Astrocyte (in vitro differentiated cells and primary cell): ENCODE measurements at places on chromosomes 13 and 19. TPM values are rescaled to one million over a fixed set of nuclear protein-coding genes. Genes with fewer than 3 reads are reported as not detected.

- no peaks in the 10 kb centered on the region for H3K4me1 ChIP-seq
- no peak overlapping the region for H3K4me3 ChIP-seq
- H3K36me3 ChIP-seq, result no peaks in the 10 kb centered on the region
- H3K27me3 ChIP-seq, result no peaks in the 10 kb centered on the region
- no peak overlapping the region for H3K27ac ChIP-seq
Observed at GRCh38 chr19:7497292-7497691, 8.5 kb upstream of the PEX11G start.

GRCh38 chr13:98997011-98997730, 19.3 kb upstream of the DOCK9 start:
- peaks cover 12% of the 10 kb centered on the region for H3K4me1 ChIP-seq
- H3K27me3 ChIP-seq, result no peaks in the 10 kb centered on the region
- H3K4me3 ChIP-seq, result no peak overlapping the region
- H3K27ac ChIP-seq, result no peak overlapping the region
- no peak for DNase-seq
- H3K36me3 ChIP-seq, result no peaks in the 10 kb centered on the region

DNA sequence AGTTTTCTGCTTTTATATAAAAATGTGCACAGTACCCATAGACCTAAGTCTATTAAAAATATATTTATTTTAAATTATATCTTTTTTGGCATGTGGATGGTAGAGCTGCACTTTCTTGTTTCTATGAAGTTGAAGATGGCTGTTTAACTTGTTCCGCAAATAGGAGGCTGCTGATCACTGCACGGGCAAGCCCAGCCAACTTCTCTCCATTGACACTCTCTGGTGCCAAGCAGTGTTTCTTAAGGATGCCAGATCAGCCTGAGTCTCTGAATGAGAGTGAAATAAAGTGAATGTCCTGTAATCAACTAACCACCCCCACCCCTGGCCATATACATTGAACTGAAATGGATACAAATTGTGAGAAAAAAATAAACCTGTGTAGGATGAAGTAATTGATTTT, 202.9 kb upstream of the KLHL1 start:
- no peak overlapping the region for H3K27ac ChIP-seq
- no peak overlapping the region for H3K4me3 ChIP-seq
- H3K4me1 ChIP-seq, result no peaks in the 10 kb centered on the region

DNA sequence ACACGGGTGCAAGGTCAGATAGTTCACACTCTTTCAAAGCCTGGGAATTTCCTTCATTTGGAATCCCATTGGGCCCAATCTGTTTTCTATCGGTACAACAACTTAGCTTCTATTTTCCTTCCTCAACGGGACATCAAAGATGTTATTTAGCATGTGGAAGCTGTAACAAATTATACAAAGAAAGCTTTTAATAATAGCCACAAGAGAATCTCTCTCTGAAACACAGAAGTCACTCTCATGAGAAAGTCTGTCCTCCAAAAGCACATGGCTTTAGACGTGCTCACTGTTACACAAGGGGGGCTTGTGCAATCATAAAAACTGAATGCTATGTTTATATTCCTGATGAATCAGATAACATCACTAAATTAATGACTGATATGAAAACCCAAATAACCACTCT, 28.9 kb upstream of the CYSLTR2 start:
- peaks cover 18% of the 10 kb centered on the region for H3K4me1 ChIP-seq
- H3K4me3 ChIP-seq, result no peak overlapping the region
- no peak for DNase-seq
- no peaks in the 10 kb centered on the region for H3K36me3 ChIP-seq
- no peaks in the 10 kb centered on the region for H3K27me3 ChIP-seq

- DNase-seq, result no peak
- H3K27ac ChIP-seq, result no peak overlapping the region
- peaks cover 5% of the 10 kb centered on the region for H3K4me1 ChIP-seq
- no peaks in the 10 kb centered on the region for H3K27me3 ChIP-seq
Observed at GRCh38 chr19:13101590-13102415, 855 bp downstream of the LYL1 start.

DNA sequence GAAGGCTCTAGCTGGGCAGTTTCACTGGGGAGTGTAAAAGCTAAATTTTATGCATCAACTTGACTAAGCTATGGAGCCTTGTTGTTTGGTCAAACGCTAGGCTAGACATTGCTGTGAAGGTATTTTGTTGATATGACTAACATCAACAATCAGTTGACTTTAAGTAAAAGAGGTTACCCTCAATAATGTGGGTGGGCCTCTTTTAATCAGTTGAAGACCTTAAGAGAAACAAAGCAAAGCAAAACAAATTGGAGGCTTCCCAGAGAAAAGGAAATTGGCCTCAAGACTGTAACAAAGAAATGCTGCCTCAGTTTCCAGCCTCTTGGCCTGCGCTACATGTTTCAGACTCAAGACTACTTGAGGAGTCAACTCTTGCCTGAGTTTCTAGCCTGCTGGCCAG, 50.0 kb upstream of the TSC22D1 start:
- no peaks in the 10 kb centered on the region for H3K36me3 ChIP-seq
- H3K27me3 ChIP-seq, result no peaks in the 10 kb centered on the region
- DNase-seq, result no peak
- peaks cover 3% of the 10 kb centered on the region for H3K4me1 ChIP-seq
- H3K27ac ChIP-seq, result no peak overlapping the region
- H3K4me3 ChIP-seq, result no peak overlapping the region

DNA sequence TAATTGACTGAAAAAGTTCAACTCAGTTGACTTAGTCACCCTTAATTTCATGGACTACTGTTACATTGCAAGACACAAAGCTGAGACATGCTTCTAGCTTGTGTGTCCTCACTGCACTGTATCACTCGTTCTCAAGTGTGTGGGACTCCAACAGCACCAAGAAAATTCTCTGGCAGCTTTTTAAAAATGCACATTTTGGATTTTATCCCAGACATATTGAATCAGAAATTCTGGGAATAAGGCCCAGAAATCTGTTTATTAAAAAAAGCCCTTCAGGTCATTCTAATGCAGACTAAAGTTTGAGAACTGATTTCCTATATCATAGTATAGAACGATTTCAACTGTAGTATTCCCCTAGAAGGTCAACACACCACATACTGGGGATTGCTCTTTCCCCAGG, 1485.3 kb downstream of the PCDH9 start:
- H3K27ac ChIP-seq, result no peak overlapping the region
- no peak overlapping the region for H3K4me3 ChIP-seq
- H3K27me3 ChIP-seq, result no peaks in the 10 kb centered on the region
- peak; percentile 62 for DNase-seq

- DNase-seq, result no peak
- H3K27me3 ChIP-seq, result no peaks in the 10 kb centered on the region
- H3K36me3 ChIP-seq, result no peaks in the 10 kb centered on the region
Observed at GRCh38 chr13:111602874-111603273, 282.4 kb downstream of the TEX29 start.

DNA sequence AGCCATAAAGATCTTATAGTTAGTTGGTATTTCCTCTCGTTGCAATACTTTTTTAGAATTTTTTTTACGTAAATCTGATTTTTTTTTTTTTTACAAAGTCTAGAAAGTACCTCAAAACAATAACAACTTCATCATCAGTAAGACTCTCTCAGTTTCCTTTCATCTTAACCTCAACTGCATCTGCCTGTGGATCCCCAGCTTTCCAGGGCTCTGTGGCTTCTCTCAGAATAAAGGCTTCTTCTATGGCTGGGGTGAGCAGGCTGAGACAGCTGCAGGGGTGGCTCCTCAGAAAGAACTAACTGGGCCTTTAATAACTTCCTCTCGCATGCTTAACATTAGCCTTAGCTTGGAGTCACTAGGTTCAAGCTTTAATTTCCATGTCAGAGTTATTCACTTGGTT, 4.2 kb downstream of the ZNF506 start:
- peaks cover 10% of the 10 kb centered on the region for H3K36me3 ChIP-seq
- H3K4me1 ChIP-seq, result no peaks in the 10 kb centered on the region
- no peak for DNase-seq
- no peak overlapping the region for H3K27ac ChIP-seq
- H3K4me3 ChIP-seq, result no peak overlapping the region
- H3K27me3 ChIP-seq, result no peaks in the 10 kb centered on the region

DNA sequence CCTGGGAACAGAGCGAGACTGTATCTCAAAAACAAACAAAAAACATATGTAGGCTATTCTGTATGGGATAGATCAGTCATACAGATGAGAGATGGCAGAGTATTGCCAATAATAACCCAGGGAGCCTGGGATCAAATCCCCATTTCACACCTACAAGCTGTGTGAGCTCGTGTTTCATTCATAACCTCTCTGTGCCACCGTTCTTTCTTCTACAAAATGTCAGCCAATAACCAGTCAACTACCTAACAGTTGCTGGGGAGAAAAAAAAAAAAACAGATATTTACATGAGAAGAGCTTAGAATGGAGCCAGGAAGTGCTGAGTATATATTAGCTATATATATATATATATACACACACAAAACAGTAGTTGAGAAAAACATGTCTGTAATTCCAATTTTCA, 6.5 kb upstream of the IFNL2 start:
- H3K27ac ChIP-seq, result no peak overlapping the region
- H3K36me3 ChIP-seq, result no peaks in the 10 kb centered on the region
- H3K4me3 ChIP-seq, result no peak overlapping the region
- H3K4me1 ChIP-seq, result no peaks in the 10 kb centered on the region

- peaks cover 10% of the 10 kb centered on the region for H3K4me1 ChIP-seq
- DNase-seq, result peak; percentile 13
- H3K4me3 ChIP-seq, result no peak overlapping the region
Observed at GRCh38 chr19:33437821-33438671, 64.5 kb downstream of the CEBPG start.

DNA sequence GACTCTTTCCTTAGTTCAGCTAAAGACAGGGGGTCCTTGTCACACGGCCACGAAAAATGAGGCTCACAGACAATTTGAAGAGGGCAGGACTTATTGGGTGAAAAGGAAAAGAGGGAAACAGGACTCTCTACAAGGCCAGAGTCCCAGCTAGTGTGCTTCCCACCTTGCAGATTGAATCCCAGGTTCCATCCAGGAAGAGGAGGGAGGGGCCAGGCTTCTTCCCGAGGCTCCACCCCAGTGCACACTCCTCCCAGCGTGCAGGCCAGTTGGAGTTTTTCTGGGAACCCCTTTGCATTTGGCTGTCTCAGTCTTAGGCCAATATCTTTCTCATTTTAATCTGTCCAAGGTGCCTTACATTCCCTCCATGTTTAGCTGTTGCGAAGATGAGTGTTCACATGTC, 106.8 kb downstream of the DNAJC3 start:
- no peak overlapping the region for H3K4me3 ChIP-seq
- peaks cover 7% of the 10 kb centered on the region for H3K36me3 ChIP-seq
- peak overlapping the region; percentile 78 for H3K27ac ChIP-seq
- peaks cover 17% of the 10 kb centered on the region for H3K4me1 ChIP-seq

DNA sequence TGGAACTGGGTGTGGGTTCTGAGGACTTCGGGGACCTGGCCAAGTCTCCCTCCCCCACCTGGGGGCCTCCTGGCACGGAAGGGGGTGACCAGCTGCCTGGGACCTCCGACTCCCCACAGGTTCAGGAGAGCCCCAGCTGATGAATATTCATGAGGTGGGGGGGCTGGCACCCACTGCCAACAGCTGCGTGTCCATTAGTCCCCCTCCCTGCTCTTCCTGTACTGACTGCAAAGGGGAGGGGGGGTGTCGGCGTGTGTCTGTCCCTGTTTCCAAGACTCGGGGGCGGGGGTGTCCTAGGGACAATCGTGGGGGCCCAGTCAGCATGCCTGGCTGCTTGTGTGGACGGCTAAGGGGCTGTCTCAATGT, 10.6 kb upstream of the NFIX start:
- no peak for DNase-seq
- H3K27me3 ChIP-seq, result no peaks in the 10 kb centered on the region
- no peak overlapping the region for H3K4me3 ChIP-seq
- H3K36me3 ChIP-seq, result no peaks in the 10 kb centered on the region
- peaks cover 18% of the 10 kb centered on the region for H3K4me1 ChIP-seq

DNA sequence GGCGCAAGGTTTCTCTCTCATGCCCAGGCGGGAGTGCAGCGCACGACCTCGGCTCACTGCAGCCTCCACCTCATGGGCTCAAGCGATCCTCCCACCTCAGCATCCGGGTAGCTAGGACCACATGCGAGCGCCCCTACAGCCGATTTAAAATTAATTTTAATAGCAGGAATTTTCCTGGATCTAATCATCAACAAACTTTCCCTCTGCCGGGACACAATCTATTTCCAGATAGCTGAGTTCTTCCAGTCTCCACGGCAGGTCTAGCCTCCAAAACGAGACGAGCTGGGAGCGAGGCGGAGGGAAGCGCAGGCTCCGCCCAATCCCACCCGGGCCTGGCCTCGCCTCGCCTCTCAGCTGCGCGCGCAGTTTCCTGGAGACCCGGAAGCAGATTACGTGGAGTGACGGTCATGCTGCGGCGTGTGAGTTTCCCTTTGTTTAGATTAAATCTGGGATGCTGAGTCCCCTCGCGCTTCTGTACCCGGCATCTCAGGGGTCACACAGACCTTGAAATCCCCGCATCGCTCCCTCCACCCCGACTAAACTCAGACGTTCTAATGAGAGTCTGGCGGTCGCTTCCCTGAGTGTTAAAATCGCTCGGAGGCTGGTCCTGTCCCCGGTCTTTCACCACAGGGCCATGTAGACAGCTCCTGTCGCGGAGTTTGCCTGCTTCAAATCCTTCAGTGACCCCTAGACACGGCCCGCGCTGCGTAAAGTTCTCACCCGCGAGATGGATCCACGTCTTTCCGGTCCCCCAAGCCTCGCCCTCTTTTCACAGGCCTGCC, at the start of gene ZNF880:
ZNF880 (plus strand) TSS at position 365 of the 782 bp plus-strand sequence; CDS start at position 408, 43 bp downstream.
- peak; percentile 81 for DNase-seq
- peak within 1 kb of the TSS; percentile 98 for H3K27ac ChIP-seq
- H3K27me3 ChIP-seq, result no peaks in the 10 kb centered on the region
- H3K36me3 ChIP-seq, result peaks cover 10% of the 10 kb centered on the region
- peak within 1 kb of the TSS; percentile 96 for H3K4me3 ChIP-seq

DNA sequence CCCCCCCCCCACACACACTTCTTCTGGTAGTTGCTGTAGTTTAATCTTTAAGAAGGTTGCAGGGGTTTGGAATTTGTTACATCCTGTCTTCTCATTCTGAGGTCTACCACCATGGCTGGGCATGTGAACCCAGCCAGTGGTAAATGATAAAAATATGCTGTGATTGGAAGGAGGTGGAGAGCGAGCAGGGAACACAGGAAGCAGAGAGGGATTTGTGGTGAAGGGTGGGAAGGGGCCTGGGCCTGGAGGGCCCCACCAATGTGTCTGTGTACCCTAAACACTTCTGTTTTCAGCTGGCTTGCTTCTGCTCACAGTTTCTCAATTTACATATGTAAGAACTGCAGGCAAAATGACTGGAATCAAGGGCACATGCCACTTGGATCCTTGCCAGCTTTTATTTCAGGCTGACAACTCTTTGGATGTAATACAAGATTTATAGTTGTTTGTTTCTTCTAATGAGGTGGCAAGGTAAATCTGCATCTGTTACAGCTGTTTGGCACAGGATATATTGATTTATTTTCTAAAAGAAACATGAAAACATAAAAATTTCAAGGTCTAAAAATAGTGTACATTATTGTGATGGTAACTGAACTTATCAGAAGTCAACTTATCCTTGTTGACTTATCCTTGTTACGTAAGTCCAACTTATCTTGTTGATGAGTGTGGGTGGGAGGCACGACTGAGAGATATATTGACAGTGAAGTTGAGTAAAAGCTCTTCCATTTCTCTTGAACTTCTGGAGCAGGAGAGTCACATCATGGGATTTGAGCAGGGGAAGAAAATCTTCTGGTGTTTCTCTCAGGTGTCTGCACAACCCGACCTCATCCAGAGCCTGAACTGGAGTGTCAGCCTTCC, 313.2 kb downstream of the SHISA2 start:
- peak overlapping the region; percentile 19 for H3K4me3 ChIP-seq
- DNase-seq, result peak; percentile 70
- no peaks in the 10 kb centered on the region for H3K36me3 ChIP-seq
- peaks cover 23% of the 10 kb centered on the region for H3K4me1 ChIP-seq
- H3K27me3 ChIP-seq, result no peaks in the 10 kb centered on the region

UGGT2 gene
- 36.1 and 36.2 TPM in 2 replicates for total RNA-seq

NFIC gene
- total RNA-seq, result 38.3 and 49.8 TPM in 2 replicates

RNASEH2B gene
- total RNA-seq, result 23.6 and 24.0 TPM in 2 replicates

PGLYRP2 gene
- not detected in 2 replicates for total RNA-seq

DLL3 gene
- total RNA-seq, result 0.84 and 0.89 TPM in 2 replicates

PRTN3 gene
- total RNA-seq, result not detected in 2 replicates

ZNF556 gene
- total RNA-seq, result not detected in 2 replicates

RNF225 gene
- total RNA-seq, result 0.36 and 0.41 TPM in 2 replicates

ZNF264 gene
- total RNA-seq, result 25.5 and 26.5 TPM in 2 replicates
